ENCODE measurements at places on chromosomes 7 and 10.

DNA sequence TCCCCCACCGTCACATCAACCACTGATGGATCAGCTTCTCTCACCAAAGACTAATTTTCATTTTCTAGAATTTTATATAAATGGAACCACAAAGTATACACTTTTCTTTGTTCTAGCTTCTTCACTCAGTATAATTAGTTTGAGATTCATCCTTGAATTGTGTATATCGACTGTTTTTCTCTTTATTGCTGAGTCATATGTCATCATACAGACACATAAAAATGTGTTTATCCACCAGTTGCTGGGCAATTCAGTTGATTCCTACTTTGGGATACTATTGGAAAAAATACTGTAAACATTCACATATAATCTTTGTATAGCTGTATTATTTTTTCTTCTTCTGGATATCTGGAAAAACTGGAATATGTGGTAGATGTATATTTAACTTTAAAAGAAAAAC, 26.6 kb downstream of the PDK4 start:
- no peak for DNase-seq

DNA sequence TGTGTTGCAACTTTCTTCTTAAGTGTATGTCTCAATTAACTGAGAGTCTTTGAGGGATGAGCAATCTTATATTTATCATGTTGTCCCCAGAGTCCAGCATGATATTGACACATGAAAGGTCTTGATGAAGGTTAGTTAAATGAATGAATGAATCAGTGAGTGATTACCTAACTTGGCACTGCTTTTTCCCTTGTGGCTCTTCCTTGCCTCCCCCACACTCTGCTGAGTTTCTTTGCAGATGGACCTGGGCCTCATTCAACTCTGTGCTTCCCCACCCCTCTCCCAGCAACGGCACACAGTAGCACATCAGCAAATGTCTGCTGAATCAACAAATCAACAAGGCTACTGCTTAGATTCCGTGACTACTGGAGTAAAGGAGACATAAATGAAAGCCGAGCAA, 235.1 kb upstream of the CXCL12 start:
- no peak for DNase-seq

DNA sequence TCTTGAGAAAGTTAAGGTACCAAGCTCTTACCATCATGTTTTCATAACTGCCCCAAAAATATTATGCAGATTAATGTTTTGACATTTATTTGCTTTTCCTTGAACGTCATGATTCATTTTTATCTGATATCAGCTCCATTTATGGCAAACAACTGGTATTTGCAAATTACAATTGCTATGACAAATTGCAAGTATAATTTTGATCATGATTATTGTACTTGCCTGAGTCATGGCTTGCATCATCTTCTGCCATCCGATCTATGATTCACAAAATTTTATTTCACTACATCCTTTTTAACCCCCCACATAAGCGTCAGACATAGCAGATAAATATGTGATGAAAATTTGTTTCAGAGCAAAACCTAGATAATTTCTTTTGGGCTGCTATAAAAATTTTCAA, 155.0 kb downstream of the STK31 start:
- no peak for DNase-seq

DNA sequence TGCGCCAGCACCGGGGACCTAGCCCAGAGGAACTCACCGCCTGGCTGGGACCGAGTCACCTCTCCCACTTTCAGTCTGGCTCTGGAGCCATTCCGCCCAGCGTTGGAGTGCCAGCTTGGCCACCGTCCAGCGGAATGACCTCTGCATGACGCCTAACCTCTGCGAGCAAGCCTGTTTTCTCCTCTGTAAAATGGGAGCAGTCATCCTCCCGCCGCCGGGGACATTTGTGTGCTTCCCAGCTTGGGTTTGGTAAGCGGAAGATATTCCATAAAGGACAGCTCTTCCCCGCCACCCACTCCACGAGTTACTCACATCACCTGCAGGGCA, 1.3 kb upstream of the ZCCHC24 start:
- DNase-seq = no peak

DNA sequence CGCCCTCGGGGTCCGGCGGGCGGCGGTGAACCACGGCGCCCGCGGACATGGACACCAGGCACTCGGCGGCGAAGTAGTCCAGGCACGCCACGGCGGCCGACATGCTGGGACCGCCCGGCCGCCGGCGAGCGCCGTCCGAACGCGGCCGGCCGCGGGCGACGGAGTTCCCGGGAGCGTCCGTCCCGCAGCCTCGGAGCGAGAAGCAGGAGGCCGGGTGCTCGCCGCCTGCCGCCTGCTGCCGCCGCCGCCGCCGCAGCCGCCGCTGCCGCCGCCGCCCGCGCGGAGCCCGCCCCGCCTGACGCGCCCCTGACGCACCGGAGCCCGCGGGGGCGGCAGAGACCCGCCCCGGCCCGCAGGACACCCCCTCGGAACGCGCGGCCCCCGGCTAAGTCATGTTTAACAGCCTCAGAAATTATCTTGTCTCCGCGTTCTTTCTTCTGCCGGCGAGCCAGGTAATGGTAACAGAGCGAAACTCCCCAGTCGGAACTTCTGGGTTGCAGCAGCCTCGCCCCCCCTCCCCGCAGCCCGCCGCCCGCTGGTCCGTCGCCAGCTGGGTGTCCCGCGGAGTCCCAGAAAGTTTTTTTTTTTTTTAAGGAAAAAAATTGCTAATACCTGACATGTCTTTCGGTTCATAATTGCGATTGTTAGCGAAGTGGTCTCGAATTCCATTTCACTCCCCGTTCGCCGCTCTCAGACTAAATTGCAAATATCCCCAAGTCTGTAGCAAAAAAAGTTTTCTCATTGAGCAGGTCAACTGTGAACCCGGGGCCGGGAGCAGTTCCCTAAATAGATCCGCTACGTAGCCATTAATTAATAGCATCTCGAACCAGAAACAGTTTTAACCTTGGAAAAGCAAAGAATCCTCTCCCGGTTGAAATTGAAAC, at the start of gene KLF14:
Gene KLF14, minus strand, starts transcription at position 277 of the 884 bp plus-strand sequence. Its CDS starts 174 bp downstream, at position 103.
- peak; percentile 7 for DNase-seq

DNA sequence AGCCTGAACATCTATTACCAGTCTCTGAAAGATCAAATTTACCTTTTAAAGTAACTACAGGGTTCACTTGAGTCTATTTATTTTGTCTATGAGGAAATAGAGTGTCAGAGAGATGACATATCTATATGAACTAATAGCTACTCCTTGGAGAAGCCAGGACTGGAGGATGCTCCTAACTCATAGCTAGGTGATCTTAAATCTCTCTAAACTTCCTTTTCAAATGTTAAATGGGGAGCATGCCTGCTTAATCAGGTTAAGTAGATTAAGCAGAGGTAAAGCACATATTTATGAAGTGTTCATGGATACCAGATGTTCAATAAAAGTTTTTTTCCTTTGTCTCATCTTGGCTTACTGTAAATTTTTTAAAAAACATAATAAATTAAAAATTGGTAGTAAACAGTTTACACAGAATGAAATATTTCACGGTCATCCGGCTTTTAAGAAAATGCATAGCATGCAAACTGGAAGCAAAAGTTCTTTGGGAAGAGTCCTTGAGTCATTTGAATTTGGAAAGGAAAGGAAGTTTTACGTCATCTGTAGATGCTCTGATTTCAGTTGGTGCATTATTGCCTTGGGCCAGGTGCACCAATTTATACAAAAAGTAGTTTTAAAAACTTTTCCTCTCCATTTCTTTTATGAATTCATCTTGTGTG, 155.1 kb downstream of the BICC1 start:
- no peak for DNase-seq

DNA sequence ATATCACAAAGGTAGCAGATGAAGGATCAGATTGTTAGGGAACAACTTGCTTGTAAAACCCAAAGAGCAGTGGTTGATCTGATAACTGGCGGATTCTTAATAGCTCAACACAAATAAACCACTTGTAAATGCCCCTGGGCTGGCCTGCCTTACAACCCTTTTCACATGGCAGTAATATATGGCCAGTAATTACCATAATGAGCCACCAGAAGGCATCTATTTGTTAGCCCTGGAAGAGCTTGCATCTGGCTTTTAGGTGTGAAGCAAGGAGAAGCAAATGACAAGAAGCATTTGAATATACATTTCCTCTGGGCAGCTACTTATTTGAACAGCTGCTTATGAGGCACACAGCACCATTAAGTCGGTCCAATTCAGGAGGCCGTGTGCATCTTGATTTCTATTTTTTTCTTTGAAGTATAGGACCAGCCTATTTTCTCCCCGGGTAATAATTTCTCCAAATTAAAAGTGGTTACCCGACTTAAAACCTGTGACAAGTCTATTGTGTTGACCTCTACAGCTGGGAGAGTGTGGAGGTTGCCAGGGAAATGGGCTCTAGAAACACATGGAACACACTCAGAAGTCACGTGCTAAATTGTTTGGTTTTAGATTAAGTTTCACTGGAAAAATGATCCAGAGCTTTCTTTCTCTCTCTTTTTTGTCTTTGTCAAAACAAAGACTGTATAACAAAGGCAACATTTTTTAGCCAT, 113.4 kb downstream of the SEM1 start:
- no peak for DNase-seq

- DNase-seq = no peak
Measured at GRCh38 chr10:58412502-58412961, 27.3 kb downstream of the TFAM start.

DNA sequence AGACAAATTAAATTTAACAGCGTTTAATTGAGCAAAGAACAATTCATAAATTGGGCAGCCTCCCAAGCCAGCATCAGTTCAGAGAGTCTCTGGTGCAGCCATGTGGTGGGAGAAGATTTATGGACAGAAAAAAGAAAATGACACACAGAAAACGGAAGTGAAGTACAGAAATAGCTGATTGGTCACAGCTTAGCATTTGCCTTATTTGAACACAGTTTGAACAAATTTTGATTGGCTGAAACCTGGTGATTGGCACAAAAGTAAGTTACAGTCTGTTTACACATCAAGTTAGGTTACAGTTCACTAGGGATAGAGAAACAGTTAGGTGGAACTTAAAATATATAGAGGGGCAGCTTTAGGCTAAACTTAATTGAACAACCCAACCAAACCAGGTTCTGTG, 720.1 kb downstream of the TYW1 start:
- no peak for DNase-seq

DNA sequence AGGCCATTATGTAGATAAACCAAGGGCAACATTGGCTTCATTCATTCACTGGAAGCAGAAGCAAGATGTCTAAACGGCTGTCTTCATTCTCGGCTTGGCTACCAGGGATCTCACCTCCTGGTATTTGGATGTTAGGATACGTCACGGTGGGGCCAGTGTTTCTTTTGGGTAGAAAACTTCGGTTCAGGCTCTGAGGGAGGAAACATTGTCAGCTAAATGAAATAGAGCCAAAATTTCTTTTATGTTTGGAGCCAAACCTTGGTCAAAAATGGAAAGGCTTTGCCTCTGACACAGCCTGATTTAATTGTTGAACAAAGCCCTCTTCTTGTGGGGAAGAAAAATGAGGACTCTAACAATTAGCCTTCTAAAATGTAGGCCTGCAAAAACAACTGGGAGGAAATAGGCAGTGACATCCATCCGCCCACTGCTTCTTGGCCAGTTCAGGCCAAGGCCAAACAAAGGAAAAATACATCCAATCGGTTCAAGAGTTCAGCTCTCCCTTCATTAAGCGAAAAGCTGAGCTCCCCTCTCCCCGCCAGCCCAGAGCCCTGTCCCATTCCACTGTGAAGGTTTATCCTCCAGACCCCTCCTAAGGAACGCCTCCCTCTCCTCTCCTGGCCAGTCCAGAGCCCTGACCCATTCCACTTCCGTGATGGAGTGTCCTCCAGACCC, 44.4 kb downstream of the PFKFB3 start:
- no peak for DNase-seq

DNA sequence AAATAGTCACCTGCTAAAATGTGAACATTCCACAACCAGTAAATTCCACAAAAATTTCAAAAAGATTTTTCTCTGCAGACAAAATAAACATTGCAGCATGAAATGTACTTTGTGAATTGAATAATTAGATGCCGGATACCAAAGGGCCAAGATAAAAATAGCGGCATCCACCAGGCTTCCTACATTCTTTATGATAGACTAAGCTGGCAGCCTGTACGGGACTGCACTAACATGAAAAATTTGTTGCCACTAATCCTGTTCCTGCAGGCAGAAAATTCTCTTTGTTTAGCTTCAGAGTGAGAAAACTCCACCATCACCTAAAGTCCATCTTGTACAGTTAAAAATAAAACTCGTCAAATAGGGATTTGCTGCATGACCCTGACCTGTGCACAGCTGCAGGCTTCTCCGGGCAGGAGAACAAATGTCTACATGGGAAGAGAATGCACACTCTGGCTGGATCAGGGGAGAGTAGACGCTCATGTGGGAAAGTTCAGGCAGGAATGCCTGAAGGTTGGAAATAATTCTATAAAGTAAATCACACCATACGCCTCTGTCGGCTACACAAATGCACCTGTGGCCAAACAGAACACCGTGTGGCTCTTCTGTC, 15.6 kb upstream of the ADO start:
- no peak for DNase-seq

DNA sequence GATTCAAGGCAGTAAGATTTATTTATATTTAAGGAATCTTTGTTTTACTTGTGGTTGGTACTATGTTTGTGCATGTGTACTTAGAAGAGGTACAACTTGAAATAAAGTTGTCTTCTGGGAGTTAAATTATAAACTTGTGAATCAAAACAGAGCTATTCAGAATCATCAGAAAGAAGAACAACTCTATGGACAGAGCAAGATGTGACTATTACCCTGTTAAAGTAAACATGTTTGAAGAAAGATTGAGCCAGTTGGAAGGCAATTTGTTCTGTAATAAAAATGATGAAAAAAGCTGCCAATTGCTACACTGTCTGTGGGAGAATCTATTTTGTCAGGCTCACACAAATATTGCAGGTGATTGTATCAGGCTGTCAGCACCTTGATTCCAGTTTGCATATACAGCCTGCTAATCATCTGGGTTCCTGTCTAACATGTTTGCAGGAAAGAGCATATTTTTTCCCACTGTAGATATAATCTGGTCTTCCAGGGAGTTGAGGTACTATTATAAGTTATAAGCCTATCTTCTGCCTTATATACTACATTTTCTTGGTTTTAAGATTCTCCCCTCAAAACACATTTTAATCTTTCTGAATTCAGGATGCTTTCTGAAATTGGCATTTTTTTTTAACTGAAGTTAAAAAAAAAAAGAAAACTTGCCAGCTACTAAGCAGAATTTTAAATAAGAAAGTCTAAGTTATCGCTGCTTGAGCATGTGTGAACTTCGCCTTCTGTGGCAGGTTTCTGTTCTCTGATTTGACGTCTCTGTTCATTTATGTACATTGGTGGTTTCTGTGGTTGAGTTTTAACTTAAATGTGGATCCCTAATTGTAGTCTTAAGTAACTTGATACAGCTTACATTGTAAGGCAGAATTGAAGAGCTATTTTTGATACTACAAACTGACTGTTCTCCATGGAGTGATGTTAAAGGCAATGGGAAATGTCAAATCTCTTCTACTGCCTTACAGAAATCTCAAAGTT, 46.0 kb downstream of the ZNRF2 start:
- peak; percentile 26 for DNase-seq

GRCh38 chr7:31642681-31643115, 44.3 kb upstream of the PPP1R17 start:
- no peak for DNase-seq
